Stimulated activated naive CD4-positive, alpha-beta T cell (primary cell): ENCODE measurements at places on chromosomes 7 and 10.

GRCh38 chr10:3452683-3453361 lies 280.2 kb upstream of the PITRM1 start:
- DNase-seq: no peak

- peak; percentile 68 for DNase-seq
Measured at GRCh38 chr10:30784897-30785605, 155.5 kb upstream of the LYZL2 start.

DNA sequence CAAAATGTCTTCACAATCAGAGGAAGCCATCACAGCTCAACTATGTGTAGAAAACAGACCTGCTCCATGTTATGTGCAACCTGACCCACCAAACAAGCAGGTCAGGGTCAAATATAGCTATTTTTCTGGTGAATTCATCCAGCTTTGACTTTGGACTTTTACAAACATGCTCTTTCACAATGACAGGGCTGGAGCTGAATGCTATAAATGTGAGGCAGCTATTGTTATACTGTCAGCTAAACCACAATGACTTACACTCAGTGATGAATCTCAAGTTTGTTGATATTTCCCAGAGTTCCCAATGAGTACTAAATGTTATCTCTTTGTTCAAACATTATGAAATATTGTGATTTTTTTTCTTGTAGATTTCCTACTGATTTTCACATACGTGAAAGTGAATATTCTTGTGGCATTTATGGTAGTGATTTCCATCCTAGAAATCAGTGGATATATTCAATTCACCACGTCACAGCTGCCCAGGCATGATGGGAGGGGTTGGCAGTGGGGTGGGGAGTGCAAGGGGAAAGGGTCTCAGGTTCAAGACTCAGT lies 2.5 kb upstream of the ITIH2 start:
- DNase-seq: no peak

DNA sequence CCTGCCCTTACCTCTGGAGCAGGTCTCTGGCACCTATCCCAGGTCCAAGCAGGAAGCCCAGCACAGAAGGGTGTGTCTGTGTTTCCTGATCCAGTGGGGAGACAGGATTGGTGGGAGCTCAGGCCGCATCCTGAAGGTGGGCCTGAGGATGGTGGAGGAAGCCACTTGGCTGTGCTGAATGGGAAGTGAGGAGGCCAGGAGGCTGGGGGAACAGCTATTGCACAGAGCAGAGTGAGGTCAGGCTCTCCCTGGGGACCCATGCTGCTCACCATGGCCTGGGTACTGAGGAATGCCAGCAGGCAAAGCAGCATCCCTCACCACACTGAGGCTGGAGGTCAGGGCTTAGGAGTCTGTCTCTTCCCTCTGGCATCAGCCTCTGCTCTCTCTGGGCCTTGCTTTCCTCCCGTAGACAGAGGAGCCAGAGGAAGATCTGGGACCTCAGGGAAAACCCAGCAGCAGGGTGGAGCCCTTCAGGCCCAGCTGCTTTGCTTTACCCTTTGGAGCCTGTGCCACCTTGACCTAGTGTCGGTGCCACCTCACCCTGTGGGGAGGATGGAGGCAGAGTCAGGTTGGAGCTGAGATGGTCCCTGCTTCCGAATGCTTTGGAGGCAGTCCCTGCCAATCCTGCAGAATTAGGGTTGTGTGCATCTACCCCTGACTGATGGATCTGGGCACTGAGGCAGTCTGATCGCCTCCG lies 39.0 kb downstream of the CDH23 start:
- no peak for DNase-seq

DNA sequence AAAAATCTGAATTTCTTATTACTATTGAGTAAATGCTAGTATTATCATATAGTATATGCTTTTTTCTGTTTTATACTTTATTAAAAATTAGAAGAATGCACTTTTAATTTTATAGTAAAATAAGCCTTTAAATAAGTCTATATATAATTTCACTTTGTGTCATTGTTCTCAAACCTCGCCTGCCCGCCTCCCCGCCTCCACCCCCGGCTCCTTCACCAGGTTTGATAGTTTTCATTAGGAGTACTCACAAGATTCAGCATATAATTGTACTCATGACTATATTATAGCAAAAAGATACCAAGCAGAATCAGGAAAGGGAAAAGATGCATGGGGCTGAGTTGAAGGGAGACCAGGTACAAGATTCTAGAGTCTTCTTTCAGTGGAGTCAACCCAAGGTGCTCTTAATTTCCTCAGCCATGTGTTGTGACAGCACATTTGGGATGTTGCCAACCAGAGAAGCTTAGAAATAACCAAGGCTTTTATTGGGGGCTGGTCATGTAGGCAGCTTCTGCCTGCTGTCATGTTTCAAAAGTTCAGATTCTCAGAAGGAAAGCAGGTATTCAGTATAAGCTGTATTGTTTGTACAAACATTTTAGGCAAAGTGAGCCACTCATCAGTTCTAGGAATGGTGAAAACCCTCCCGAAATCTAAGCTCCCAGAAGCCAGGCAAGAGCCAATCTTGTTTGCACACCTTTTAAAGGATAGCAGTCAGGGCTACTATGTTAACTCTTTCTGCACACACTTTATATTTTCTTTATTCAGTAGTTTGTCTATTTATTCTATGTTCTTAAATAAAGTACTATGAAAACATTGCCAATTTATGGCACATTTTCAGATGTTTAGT lies 12.3 kb downstream of the NHLRC2 start:
- no peak for DNase-seq
